ENCODE measurements at places on chromosomes 16 and 17. TPM values are rescaled to one million over a fixed set of nuclear protein-coding genes. Genes with fewer than 3 reads are reported as not detected.

- no peaks in the 10 kb centered on the region for H3K36me3 ChIP-seq
- no peak for DNase-seq
- no peak overlapping the region for H3K27ac ChIP-seq
- H3K4me3 ChIP-seq: no peak overlapping the region
- no peaks in the 10 kb centered on the region for H3K27me3 ChIP-seq
- peaks cover 6% of the 10 kb centered on the region for H3K4me1 ChIP-seq
These were observed 9.7 kb upstream of the TNS4 start for GRCh38 chr17:40511136-40511535.

GRCh38 chr16:55508271-55508921, 476 bp upstream of the LPCAT2 start:
- no peak for DNase-seq
- H3K4me1 ChIP-seq: peaks cover 6% of the 10 kb centered on the region
- H3K27me3 ChIP-seq: no peaks in the 10 kb centered on the region
- peak overlapping the region; percentile 58 for H3K27ac ChIP-seq
- peak overlapping the region; percentile 72 for H3K4me3 ChIP-seq

DNA sequence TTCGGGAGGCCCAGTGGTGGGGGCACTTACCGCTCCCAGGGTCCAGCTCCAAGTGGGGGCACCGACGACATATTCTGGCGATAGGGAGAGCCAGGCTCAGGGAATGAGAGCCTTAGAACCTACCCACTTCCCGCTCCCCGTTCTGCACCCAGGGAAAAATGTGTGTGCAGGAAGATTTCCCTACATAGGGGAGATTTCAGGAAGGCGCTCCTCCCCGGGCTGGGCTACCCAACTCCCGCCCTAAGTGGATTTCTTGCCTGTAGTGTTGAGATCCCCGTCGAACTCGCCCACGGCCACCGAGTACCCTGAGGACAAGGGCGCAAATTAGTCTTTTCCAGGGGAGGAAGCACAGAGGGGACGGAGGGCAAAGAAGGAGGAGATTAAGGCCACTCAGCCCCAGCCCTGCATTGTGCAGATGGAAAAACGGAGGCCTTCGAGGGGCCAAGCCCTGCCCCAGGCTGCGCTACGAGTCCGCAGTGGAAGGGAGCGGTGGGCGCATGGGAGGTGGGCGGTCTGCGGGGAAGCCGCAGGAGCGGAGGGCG, 5.1 kb downstream of the ITGA2B start:
- no peak overlapping the region for H3K27ac ChIP-seq
- H3K27me3 ChIP-seq: peaks cover 15% of the 10 kb centered on the region
- no peak for DNase-seq
- peaks cover 13% of the 10 kb centered on the region for H3K4me1 ChIP-seq

GRCh38 chr16:67651039-67651438, 6.1 kb downstream of the CARMIL2 start:
- no peak overlapping the region for H3K27ac ChIP-seq
- H3K4me1 ChIP-seq: peaks cover 7% of the 10 kb centered on the region
- no peaks in the 10 kb centered on the region for H3K36me3 ChIP-seq
- peaks cover 92% of the 10 kb centered on the region for H3K27me3 ChIP-seq

DNA sequence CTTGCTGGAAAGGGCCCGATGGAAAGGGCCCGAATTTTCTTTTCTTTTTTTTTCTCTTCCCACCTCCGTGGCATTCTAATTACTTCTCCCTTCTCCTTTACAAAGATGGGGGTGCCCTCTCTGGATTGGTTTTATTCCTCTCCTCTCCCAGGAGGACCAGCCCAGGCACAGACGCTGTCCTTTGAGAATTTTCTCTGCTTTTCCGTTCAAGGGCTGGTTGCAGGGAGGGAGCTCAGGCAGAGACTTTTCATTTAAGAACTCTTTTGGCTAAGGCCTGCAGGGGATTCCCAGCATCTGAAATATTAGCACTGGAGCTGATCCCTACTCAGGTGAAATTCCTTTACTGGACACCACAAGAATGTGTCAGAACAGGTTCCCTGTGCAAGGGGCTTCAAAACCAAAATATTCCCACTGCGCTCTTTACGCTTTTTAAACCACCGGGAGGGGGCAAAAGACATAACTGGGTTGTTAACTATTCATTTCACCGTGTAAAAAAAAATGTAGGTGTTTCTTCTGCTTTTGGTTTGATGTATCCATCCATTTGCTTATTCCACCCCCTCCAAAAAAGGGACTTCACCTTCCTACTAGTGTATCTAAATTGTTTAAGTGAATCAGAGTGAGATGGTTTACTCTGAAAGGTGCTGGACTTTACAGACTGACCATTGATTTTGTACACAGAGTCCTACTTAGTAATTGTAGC, 1.4 kb downstream of the NFAT5 start:
- no peaks in the 10 kb centered on the region for H3K27me3 ChIP-seq
- peaks cover 47% of the 10 kb centered on the region for H3K4me1 ChIP-seq
- DNase-seq: no peak

- H3K36me3 ChIP-seq: no peaks in the 10 kb centered on the region
- no peak overlapping the region for H3K4me3 ChIP-seq
- no peaks in the 10 kb centered on the region for H3K27me3 ChIP-seq
- H3K27ac ChIP-seq: no peak overlapping the region
- no peaks in the 10 kb centered on the region for H3K4me1 ChIP-seq
These were observed 113.5 kb upstream of the FAM20A start for GRCh38 chr17:68714676-68715075.

- peak overlapping the region; percentile 33 for H3K4me3 ChIP-seq
- H3K36me3 ChIP-seq: no peaks in the 10 kb centered on the region
- DNase-seq: no peak
- peaks cover 4% of the 10 kb centered on the region for H3K4me1 ChIP-seq
These were observed 14.4 kb upstream of the MYLK3 start for GRCh38 chr16:46762583-46762982.

GRCh38 chr16:70254965-70255286, 3.2 kb upstream of the EXOSC6 start:
- no peak overlapping the region for H3K27ac ChIP-seq
- DNase-seq: no peak
- H3K4me1 ChIP-seq: peaks cover 17% of the 10 kb centered on the region
- H3K27me3 ChIP-seq: no peaks in the 10 kb centered on the region

GRCh38 chr17:9520649-9521048, 55.0 kb downstream of the STX8 start:
- no peaks in the 10 kb centered on the region for H3K27me3 ChIP-seq
- peaks cover 9% of the 10 kb centered on the region for H3K4me1 ChIP-seq
- H3K27ac ChIP-seq: no peak overlapping the region
- H3K4me3 ChIP-seq: no peak overlapping the region
- no peak for DNase-seq

- H3K27ac ChIP-seq: peak overlapping the region; percentile 82
- H3K27me3 ChIP-seq: no peaks in the 10 kb centered on the region
- no peak for DNase-seq
- H3K4me1 ChIP-seq: peaks cover 17% of the 10 kb centered on the region
These were observed 2.1 kb downstream of the ARRB2 start for GRCh38 chr17:4712526-4712925.

DNA sequence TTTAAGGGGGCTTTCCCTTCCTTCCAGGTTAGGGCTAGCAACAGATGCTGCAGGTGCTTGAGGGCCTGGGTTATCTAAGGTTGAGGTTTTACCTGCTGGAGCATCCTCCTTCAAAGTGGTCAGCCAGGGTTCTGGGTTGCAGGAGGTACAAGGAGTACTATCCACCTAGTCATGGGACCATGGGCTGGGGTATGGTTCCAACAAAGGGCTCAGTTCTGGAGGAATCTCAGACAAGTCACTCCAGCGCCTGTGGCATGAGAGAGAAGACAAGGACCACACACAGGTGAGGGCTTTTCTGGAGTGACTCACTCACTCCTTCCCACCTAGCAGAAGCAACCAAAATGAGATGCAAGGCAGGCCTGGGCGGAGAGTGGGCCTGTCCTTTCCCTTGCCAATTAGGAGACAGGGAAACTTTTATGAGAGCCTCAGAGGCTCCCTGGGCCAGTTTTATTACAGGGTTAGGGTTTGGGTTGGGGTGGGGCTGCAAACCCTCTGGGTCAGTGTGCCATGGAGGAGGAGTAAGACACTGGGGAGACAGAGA, 2.2 kb downstream of the MYO19 start:
- H3K36me3 ChIP-seq: peaks cover 67% of the 10 kb centered on the region
- peaks cover 6% of the 10 kb centered on the region for H3K4me1 ChIP-seq
- H3K27me3 ChIP-seq: no peaks in the 10 kb centered on the region
- H3K4me3 ChIP-seq: no peak overlapping the region

GRCh38 chr17:55420776-55421178, 858 bp downstream of the MMD start:
- peak; percentile 62 for DNase-seq
- peak overlapping the region; percentile 79 for H3K4me3 ChIP-seq
- H3K36me3 ChIP-seq: no peaks in the 10 kb centered on the region
- peak overlapping the region; percentile 89 for H3K27ac ChIP-seq
- H3K27me3 ChIP-seq: peaks cover 22% of the 10 kb centered on the region
- peaks cover 40% of the 10 kb centered on the region for H3K4me1 ChIP-seq

DNA sequence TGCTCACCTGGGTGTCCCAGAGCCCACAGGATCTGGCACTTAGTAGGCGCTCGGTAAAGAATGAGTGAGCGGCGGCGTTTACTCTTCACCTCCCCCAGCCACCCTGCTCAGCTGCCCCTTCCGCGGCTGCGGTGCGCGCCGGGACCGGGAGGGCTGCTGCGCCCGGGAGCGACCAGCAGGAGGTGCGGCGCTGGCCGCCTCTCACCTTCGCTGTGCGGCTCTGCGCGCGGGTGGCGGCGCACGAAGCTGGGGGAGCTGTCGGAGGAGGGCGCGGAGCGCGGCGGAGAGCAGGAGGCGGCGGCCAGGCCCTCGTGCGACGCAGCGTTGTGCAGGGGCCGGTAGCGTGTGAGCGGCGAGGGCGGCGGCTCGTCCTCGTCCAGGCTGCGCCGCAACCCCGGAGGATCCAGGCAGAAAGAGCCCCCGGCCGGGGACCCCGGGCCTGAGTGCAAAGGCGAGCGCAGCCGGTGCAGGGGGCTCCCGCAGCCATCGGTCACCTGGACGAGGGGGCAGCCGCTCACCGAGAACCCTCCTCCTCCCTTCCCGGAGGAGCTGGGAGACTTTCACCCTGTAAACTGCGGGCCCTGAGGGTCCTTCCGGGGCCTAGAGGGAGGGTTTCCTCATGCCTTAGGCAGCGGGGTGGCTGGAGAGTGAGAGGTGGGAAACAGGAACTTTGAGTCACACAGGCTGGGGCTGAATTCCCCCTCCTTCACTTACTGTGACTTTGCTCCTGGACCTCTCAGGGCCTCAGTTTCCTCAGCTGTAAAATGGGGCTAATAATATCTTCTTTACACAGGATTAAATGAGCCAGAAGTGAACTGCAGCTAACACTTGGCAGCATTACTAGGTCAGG, 12.5 kb downstream of the SAMD14 start:
- no peak for DNase-seq
- no peak overlapping the region for H3K27ac ChIP-seq
- no peaks in the 10 kb centered on the region for H3K27me3 ChIP-seq
- H3K4me3 ChIP-seq: peak overlapping the region; percentile 24

- no peak overlapping the region for H3K27ac ChIP-seq
- H3K36me3 ChIP-seq: no peaks in the 10 kb centered on the region
- no peak overlapping the region for H3K4me3 ChIP-seq
These were observed 2.1 kb downstream of the KCNAB3 start for GRCh38 chr17:7927596-7927995.

- peaks cover 2% of the 10 kb centered on the region for H3K27me3 ChIP-seq
- no peaks in the 10 kb centered on the region for H3K4me1 ChIP-seq
- DNase-seq: no peak
- H3K36me3 ChIP-seq: no peaks in the 10 kb centered on the region
- no peak overlapping the region for H3K27ac ChIP-seq
- no peak overlapping the region for H3K4me3 ChIP-seq
These were observed 683.7 kb upstream of the SOX9 start for GRCh38 chr17:71437166-71437565.

Gene NHERF1
- total RNA-seq: 33.4 TPM

Gene MT1H
- not detected for total RNA-seq

Gene TP53TG3C
- total RNA-seq: not detected

Gene KCNJ16
- 0.12 TPM for total RNA-seq

Gene TEX19
- not detected for total RNA-seq

Gene CDRT15
- not detected for total RNA-seq

Gene UBN1
- total RNA-seq: 33.4 TPM

Data from heart right ventricle (tissue), 16 donors.